ENCODE measurements at places on chromosomes 7 and 10. TPM values are rescaled to one million over a fixed set of nuclear protein-coding genes. Genes with fewer than 3 reads are reported as not detected.

The WEE2 gene
- 0.33 TPM for total RNA-seq

The ANKRD7 gene
- total RNA-seq = 3.8 TPM

The CALML3 gene
- total RNA-seq = not detected

The MMP21 gene
- not detected for total RNA-seq

All from smooth muscle cell of trachea (primary cell).